HFF-Myc (cell line): ENCODE measurements at places on chromosomes 16 and 17.

- no peak for DNase-seq
Observed at GRCh38 chr16:2819179-2819938, 2.3 kb downstream of the PRSS21 start.

DNA sequence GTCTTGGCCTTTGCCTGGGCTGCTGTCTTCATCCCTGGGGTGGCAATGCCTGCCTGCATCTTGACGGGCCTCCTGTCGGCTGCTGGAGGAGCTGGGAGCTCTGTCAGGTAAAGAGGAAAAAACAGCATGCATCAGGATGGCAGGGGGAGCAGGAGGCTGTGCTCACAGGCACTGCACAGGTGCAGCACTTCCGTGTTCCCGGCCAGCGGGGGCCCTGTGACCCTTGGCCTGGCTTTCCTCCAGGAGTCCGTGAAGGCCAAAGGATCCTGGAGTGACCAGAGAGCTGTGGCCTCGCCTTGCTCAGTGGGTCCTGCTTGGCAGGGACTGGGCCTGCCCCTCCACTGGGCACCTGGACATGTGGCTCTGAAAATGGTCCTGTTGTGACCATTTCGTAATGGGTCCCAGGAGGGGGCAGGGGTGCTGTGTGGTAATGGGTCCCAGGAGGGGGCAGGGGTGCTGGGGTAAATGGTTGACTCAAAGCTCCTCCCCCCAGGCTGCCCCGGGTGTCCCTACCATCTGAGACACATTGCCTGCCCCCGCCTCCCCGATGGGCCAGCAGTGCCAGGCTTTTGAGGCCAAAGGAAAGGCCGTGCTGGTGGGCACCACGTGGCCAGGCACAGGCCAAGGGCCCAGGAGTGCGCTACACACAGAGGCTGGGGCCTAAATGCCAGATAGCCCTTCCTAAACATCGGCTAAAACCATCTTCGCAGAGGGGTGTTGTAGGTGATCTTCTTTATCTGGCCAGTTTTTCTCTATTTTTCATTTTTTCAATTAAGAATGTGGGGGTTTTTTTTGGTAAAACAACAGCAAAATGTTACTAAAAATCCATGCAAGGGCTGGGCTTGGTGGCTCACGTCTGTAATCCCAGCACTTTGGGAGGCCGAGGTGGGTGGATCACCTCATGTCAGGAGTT lies 4.0 kb upstream of the FASN start:
- no peak for DNase-seq

DNA sequence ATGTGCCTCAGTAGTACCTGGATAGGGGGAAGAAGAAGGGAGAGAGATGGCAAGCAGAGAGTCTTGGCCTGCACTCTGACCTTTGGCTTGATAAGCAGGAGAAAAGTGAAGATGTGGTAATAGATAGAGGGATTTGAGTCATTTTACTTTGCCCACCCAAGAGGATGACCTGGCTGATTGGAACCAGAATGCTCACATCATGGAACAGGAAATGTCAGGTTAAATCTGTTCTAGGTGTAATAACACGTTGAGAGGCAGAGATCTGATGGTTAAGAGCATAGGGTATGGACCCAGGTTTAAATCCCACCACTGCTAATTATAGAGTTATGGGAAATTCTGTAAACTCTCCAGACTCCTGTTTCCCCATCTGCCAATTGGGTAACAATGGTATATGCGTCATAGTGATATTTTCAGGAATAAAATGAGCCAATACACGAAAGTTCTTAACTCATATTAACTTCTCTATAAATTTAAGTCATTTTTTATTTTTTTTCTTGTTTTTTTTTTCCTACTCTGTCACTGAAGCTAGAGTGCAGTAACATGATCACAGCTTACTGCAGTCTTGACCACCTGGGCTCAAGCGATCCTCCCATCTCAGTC lies 8.1 kb upstream of the CCL18 start:
- DNase-seq: no peak

GRCh38 chr17:6456914-6457687 lies 12.8 kb downstream of the PIMREG start:
- no peak for DNase-seq

- DNase-seq: no peak
Observed at GRCh38 chr16:74788108-74788507, 13.5 kb upstream of the FA2H start.

DNA sequence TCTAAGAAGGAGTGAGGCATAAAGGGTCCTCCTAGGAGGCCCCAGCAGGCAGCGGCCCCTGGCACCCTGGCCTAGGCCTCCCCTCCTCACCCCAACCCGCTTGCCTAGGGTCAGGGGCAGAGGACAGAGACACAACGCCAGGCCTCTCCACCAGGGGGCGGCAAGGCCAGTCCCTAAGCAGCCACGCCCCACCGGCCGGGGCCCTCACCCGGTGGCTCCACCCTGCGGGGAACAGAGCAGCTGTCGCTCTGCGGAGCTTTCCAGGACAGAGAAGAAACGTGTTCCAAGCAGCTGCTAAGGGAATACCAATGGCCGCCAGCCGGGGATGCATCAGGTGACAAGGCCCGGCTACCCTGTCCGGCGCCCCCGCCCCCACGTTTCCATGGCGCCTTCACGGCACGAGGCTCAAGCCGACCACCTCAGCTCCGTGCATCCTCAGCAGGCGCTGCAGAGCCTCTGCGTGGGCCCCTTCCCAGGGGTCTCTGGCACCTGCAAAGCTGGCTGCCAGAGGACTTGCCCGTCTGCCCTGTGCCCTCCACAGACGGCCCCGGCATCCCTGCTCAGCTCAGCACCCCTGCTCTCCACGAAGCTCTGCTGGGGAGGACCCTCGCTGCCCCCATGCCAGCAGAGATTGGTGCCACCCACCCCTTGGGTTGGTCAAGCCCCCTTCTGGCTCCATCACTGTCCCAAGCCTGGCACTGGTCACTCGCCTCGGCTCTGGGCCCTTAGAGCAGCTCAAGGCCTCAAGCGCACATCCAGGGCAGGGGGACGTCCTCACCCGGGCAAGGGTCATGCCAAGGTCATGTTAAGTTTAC lies 5.6 kb downstream of the ZNF598 start:
- no peak for DNase-seq

DNA sequence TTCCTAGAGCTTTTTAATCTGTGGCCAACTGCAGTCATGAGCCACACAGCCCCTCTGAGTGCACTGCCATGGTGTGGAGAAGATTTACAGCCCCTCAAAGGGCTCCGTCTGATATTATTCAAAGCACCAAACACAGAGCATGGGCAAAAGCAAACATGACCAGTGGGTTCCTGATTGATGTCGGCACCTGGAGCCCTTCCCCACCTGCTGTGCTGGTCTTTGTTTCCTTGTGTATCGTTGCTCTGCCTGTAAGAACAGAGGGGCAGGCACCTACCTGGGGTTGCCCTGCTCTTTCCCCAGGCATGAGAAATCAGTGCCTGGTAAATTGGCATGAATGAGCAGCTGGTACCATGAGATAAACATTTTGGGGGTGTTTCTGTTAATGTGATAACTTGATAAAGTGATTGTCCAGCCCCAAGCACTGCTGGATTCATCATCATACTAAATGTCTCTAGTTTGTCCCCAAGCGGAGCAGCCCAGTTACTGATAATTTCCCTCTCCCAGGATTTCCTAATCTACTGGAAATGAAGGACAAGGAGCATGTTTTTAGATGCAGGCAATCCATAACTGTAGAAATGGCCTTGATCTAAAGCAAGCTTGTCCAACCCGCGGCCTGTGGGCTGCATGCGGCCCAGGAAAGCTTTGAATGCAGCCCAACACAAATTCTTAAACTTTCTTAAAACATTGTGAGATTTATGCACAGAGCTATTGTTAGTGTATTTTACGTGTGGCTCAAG lies 5.0 kb upstream of the SPIRE2 start:
- no peak for DNase-seq

DNA sequence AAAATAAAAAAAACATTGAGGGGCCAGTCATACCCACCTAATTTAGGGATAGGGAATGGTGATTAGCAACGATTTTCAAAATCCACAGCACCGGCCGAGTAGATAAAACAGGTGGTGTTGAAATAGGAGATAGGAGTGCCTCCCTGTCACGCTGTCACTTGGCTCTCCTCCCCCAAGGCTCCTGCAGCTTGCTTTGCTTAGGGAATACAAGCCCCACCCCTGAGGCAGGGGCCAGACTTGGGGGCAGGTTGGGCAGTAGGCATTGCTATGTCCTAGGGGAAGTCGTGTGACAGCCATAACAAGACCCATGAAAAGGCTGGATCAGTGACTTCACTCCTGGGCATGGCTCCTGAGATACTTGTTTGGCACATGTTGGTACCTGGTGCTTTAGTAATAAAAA lies 25.8 kb downstream of the POLR2A start:
- DNase-seq: no peak

DNA sequence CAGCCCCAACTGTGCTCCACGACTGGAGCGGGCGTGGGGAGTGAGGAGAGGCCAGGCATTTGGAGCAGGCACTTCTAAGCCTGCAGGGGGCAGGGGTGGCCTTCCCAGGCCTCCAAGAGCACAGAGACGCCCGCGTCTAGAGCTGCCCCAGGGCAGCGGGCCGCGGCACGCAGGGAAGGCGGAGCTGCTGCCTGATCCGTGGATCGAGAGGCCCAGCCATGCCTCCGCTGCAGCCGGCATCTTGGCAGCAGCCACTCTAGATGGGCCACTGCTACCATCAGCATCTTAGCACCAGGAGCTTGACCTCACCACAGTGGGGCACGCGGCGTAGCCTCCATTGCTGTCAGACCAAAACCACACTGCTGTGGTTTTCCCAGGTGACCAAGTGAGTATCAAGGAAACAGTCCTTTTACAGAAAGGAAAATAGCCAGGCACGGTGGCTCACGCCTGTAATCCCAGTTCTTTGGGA lies 20.4 kb upstream of the WDR45B start:
- no peak for DNase-seq

- DNase-seq: no peak
Observed at GRCh38 chr17:42345396-42346073, 42.7 kb downstream of the STAT3 start.

- no peak for DNase-seq
Observed at GRCh38 chr16:89700649-89701424, 668 bp downstream of the SPATA2L start.

GRCh38 chr17:78147315-78147998 lies 1.3 kb downstream of the C17orf99 start:
- DNase-seq: no peak

DNA sequence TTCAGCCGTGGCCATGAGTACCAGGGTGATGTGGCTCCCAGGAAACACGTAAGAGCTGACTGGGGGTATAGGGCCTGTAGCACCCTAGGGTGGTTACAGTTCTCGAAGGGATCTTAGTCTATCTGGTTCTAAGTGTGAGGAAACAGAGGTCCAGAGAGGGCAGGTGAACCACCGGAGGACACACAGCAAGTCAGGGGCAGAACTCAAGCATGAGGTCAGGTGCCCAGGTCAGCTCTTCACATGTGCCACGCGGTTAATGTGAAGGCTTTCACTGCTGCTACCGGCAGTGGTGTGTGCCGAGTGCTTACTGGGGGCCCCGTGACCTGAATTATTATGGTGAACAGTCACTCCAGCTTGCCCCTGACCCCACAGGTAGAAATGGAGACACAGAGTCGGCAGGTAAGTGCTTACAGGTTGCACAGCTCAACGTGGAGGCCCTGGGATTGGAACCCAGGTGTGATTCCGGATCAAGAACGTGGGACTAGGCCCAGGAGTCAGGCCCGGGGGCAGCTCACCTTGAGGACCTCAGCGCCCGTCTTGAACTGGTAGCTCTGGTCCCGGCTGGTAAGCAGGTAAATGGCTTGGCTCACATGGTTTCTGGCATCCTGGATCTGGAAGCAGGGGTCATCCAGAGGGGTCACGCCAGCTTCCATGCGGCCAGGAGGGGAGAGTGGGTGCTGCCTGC lies 3.1 kb downstream of the ROGDI start:
- DNase-seq: no peak

DNA sequence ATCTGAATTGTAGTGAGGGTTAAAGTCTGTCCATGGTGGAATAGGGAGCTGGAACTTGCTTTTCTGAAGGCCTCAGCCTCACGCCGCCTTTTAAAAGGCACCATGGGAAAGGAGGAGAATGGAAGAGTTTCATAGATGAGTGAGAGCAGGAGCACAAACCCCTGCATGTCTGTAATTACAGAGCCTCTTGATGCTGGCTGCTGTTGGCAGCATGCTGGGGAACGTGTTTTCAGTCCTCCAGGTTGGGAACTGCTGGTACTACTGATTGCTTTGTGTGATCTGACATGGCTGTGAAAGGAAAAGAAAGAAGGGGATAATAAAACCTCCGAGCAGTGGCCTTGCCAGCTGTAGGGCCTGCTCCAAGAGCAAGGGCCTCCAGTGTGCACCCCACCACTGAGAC lies 16.8 kb upstream of the DYNLL2 start:
- DNase-seq: no peak

GRCh38 chr16:49419006-49419405 lies 45.4 kb downstream of the C16orf78 start:
- no peak for DNase-seq

DNA sequence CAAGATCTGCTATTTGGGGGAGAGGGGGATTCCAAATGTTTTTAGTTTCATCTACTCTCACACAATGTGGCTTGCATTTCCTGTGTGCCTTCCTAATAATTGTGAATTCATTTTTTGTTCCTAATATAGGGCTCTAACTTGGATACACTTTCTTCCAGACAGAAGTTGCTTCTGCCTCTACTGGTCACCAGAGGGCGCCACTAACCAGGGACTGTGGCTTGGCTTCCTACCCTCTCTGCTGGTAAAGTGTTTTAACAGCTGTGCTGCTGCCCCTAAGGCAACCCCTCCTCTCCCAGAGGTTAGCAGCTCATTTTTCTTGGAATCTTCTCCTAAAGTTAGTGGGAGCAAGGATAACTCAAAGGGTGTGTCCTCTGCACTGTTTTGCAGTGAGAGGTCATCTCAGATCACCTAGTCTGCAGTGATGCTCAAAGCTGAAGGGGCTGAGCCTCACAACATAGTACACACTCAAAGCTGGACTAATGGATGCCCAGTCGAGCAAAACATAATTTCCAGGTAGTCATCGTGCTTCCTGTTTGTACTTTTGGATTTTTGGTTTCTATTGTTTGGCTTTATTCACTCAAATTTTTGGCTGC lies 5.0 kb upstream of the PRSS54 start:
- DNase-seq: no peak

DNA sequence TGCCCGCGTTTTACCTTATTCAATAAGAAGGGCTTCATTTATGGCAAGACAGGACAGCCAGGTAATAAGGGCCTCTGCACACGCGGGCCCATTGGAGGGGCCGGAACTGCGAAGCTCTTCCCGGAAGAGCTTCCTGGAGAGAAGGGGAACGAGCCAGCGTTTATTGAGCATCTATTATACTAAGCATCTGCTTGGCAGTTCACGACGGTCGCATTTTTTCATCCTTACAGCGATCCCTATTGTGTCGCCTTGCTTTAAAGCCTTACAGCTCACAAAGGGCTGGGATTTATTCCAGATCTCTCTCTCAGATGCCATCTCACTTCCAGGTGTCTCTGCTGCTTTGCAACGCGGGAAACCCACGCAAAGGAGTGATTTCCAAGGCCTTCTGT lies 546 bp downstream of the ZPBP2 start:
- no peak for DNase-seq

DNA sequence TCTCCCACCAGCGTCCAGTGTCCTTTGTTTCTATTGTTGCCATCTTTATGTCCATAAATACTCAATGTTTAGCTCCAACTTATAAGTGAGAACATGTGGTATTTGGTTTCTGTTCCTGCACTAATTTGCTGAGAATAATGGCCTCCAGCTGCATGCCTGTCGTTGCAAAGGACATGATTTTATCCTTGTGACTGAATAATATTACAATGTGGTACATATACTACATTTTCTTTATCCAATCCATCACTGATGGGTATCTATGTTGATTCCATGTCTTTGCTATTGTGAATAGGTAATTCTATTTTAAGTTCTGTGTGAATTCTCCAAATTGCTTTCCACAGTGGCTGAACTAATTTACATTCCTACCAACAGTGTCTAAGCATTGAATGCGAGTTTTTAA lies 578.6 kb upstream of the CA10 start:
- DNase-seq: no peak

- no peak for DNase-seq
Observed at GRCh38 chr16:27240948-27241531, 27.5 kb downstream of the NSMCE1 start.
